Germinal center (tissue), 1 donor: ENCODE measurements at places on chromosomes 1 and 21.

DNA sequence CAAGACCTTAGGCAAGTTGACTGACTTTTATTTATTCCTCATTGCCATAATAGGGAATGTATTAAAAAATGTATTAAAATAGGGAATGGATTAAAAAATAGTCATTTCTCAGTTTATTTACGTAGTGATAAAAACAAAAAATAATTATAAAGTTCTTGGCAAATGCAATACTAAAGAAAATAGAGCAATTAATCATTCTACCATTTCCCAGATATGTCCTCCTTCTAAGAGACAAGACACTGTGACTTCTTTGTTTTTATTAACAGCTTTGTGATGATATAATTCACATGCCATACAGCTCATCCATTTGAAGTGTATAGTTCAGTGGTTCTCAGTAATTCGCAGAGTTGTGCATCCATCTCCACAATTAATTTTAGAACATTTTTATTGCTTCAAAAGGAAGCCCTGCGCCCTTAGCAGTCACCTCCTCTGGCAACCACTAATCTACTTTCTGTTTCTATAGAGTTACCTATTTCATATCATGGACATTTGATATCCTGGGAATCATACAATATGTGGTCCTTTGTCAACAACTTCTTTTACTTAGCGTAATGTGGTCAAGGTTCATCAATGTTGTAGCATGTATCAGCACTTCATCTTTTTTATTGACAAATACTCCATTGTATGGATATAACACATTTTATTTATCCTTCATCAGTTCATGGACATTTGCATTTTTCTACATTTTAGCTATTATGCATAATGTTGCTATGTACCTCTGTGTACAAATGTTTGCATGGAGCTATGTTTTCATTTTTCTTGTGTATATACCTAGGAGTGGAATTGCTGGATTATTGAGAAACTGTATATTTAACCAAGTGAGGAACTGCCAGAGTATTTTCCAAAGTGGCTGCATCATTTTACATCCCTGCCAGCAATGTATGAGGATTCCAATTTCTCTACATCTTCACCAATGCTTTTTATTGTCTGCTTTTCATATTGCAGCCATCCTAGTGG lies 5.6 kb downstream of the TBX19 start:
- no peak for DNase-seq

- no peak for DNase-seq
These were observed 109.7 kb downstream of the PPIAL4G start for GRCh38 chr1:148373192-148373925.

DNA sequence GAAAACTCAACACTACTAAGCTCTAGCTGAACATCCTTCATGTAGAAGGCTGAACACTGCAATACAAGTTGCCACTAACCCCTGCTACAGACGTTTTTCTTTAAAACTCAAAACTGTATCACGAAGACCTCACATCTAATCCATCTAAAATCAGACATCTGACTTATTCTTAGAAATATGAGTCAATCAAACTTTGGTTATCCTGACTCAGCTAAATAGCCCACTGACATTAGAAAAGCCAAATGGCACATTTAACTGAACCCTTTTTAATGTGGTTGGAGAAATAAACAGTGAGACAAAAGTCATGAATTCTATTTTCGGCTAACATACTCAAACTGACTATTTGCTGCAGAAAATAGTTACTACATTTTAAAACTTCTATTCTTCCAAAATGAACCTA lies 35.6 kb downstream of the WLS start:
- no peak for DNase-seq

DNA sequence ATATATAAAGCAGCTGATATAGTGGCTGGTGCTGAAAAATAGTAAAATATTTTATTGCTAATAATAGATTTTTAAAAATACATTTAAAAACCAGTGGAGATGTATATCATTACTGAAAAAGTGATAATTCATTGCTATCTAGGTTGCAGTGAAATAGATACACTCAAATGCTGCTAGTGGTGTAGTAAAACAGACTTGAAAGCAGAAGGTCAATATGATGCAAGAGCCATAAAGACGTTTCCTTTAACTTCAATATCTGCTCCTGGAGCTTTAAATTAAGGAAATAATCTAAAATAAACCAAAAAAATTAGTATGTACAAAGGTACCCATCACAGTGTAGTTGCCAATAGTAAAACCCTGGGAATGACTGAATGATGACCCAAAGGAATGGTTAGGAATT lies 26.2 kb downstream of the RHEX start:
- no peak for DNase-seq

DNA sequence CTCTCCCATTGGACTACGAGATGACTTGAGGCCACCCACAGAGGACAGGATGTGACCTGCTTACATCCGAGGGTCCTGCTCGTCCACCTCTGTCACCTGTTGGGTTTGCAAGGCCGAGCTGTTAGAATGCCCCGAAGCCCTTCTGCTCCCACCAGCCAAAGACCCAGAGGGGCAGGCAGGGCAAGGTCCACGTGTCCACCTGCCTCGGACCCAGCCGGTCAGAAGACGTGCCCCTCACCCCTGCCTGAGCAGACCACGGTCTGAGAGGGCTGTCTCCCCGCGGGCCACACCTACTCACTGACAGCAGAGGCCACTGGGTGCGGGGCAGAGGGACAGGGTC lies 30.3 kb upstream of the TRAPPC10 start:
- no peak for DNase-seq

- DNase-seq: no peak
These were observed 4.1 kb upstream of the ACOT11 start for GRCh38 chr1:54543729-54544496.

DNA sequence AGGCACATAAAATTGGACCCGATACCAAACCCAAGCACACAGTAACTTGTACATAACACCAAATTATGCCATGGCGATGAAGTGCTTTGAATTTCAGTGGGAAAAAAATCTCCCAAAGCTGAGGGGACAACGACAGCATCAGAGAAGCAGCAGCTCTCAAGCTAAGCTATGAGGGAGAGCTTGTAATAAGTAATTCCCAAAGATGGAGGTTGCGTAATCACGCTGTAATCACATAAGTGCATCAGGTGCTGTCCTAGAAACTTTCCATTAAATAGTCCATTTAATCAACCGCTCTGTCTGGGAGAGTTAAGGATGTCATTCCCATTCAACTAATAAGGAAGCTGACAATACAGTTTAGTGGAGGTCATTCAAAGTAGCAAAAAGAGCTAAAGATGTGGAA lies 37.6 kb upstream of the KRTAP19-8 start:
- no peak for DNase-seq

- DNase-seq: no peak
These were observed 290.3 kb downstream of the PDE4B start for GRCh38 chr1:66083003-66083402.

- no peak for DNase-seq
These were observed 55.8 kb downstream of the YARS1 start for GRCh38 chr1:32761253-32761877.

DNA sequence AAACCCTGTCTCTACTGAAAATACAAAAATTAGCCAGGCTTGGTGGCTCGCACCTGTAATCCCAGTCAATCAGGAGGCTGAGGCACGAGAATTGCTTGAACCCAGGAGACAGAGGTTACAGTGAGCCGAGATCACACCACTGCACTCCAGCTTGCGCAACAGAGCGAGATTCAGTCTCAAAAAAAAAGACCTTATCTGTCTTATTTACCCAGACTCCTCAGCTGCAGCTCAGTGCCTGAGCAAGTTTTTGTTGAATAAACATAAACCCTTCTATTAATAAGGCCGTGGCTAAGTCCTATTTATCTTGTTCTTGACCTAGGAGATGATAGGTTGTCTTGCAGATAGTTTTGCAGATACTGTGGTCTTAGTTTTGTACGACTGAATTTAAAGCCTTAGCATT lies 136.4 kb upstream of the TMEM51 start:
- DNase-seq: no peak

- DNase-seq: no peak
These were observed 13.9 kb downstream of the URB1 start for GRCh38 chr21:32378956-32379355.

- no peak for DNase-seq
These were observed 66.1 kb downstream of the SKI start for GRCh38 chr1:2294033-2294724.

DNA sequence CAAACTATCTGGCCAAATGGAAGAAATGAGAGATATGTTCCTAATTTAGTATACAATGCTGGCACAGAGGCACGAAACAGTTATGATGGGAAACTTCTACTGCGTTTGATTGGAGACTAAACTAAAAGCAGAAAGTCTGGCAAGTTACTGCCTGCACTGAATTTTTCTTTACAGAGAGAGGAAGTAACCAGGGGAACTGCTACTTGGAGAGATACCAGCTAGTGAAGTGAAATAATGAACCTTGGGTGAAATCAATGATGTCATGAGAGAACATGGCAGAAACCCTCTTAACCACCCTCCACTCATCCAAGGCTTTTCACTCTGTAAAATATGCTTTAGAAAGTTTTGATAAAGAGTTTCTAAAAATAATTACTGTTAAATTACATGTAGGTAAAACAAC lies 29.3 kb downstream of the NIBAN1 start:
- DNase-seq: peak; percentile 53

GRCh38 chr1:209486861-209487593 lies 96.5 kb upstream of the CAMK1G start:
- DNase-seq: no peak

GRCh38 chr1:224535641-224536040 lies 80.5 kb upstream of the CNIH3 start:
- no peak for DNase-seq

DNA sequence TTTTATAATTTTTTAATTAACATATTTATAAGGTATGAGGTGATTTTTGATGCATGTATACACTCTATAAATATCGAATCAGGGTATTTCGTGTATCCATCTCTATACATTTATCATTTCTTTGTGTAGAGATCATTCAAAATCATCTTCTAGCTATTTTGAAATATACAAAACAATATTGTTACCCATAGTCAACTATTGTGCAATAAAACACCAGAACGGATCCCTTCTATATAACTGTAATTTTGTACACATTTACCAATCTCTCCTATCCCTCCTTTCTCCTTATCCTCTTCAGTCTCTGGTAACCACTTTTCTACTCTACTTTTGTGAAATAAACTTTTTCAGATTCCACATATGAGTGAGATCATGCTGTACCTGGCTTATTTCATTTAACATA lies 1459.6 kb downstream of the MRPL39 start:
- no peak for DNase-seq

- DNase-seq: no peak
These were observed 154.6 kb downstream of the VAV3 start for GRCh38 chr1:107810291-107810951.

DNA sequence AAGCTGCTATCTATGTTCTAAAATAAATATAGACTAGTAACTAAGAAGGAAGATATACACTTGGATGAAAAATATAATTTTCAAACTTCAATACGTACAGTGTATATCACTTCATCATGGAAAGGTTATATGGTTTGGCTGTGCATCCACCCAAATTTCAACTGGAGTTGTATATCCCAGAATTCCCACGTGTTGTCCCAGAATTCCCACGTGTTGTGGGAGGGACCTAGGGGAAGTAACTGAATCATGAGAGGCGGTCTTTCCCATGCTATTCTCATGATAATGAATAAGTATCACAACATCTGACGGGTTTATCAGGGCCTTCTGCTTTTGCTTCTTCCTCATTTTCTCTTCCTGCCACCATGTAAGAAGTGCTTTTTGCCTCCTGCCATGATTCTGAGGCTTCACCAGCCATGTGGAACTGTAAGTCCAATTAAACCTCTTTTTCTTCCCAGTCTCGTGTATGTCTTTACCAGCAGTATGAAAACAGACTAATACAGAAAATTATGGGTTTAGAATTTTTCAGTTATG lies 10.7 kb downstream of the NEGR1 start:
- DNase-seq: no peak

DNA sequence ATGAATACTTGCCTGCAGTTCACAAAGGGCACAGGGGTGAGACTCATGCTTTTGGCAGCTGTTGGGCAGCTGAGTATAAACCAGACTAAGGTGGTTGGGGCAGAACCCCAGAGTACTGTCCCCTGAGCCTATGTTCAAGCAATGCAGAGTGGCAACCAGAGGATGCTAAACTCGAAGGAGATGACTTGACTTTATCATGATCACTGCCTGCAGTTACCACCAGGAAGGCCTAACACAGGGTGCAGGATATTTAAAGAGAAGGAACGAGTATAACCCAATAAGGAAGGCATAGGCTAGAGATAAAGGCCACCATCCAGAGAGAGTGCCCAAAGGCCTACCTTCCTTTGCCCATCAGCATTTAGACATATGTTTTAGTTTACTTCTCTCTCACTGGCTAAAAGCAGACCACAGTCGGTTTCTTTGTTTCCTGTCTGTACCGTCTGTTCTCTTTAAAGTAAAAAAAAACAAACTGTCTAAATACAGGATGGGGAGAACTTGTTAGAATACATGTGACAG lies 83.3 kb downstream of the MPZL1 start:
- DNase-seq: peak; percentile 8

GRCh38 chr1:64215576-64215975 lies 12.2 kb downstream of the UBE2U start:
- DNase-seq: no peak

- DNase-seq: no peak
These were observed 3.9 kb downstream of the CLDN19 start for GRCh38 chr1:42736152-42736551.

- no peak for DNase-seq
These were observed 27.1 kb downstream of the ZNHIT6 start for GRCh38 chr1:85681087-85681486.

GRCh38 chr1:78156805-78157521 lies 111.2 kb downstream of the GIPC2 start:
- DNase-seq: no peak

DNA sequence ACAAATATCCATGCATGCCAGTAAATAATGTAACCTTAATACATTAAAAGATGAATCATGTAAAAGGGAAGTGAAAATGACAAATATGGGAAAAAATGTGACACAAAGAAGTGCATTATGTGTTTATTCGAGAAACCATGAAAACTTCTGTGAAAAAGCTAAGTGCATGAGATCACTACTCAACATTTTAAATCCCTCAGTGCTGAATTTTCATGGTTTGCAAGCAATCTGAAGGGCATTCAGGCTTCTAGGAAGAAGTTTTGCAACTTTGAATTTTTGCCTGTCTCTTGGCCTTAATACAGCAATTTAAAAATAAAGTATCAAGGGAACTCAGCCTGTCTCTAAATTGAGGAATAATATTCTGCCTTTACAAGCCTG lies 78.2 kb downstream of the MAP3K7CL start:
- no peak for DNase-seq

DNA sequence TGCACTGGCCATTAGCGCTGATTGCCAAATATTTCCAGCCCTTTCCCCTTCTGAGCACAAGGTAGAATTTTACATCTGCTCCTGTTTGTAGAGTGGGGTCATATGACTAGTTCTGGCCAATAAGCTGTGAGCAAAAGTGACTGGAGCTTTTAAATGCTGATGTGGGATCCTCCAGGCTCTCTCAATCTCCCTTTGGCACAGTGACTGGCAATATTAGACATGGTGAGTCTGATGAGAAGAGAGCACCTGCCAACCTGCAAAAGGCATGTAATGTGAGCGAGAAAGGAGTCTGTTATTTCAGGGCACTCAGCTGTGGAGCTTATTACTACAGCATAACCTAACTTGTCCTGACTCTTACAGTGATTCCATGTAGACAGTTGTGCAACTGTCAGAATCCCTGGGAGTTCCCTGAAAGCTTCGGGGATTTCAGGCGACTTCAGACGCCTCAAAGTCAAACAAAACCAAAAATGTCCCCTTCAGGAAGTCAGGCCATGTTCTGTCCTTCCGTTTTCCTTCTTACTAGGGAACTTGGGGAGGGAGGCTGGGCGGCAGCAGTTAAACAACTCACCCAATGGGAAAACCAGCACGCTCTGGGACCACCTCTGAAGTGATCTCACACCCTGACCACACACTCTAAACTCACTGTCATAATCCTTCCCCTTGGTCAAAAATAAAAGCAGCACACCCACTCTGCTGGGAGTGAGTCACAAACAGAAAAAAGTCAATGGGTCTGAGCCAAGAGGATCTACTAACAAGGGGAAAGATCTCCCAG lies 3.6 kb upstream of the RASSF5 start:
- DNase-seq: no peak
